ENCODE measurements at places on chromosomes 3 and 15.

GRCh38 chr3:58299839-58300516 is 6.1 kb upstream of the RPP14 start:
- no peak for DNase-seq

DNA sequence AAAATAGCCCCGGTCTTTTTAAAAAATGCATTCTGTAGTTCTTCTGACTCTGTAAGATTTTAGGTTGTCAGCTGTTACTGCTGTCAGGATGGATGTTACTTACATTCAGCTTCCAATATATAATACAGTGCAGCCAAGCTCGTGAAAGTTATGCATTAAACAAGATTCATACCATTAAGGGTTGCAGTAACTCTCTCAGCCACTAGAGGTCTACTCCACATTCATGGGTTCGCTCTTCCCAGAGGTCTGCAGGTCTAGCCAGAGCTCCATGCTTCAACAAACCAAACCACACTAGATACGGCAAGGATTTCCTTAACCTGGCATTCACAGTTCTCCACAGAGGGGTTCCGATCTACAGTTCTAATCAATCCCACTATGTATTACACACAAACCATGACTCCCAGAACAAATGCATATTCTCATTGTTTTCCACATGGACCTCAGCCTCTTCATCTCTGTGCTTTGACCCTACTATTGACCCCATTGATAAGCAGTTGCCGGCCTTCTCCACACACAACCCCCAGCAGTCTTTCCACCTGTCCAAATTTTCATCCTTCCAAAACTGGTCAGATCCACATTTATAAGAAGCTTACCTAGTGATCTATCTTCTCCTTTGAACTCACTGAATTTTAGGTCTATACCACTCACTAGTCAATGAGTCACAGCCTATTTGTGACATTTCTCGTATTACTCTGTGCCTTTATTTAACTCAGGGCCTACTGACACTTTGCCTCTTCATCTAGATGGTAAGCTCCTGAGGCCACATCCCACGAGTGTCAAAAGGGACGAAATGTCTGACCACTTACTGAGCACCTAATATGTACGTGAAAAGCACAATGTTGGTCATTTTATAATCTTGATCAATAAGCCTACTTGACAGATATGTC is 33.7 kb downstream of the RORA start:
- DNase-seq = no peak

DNA sequence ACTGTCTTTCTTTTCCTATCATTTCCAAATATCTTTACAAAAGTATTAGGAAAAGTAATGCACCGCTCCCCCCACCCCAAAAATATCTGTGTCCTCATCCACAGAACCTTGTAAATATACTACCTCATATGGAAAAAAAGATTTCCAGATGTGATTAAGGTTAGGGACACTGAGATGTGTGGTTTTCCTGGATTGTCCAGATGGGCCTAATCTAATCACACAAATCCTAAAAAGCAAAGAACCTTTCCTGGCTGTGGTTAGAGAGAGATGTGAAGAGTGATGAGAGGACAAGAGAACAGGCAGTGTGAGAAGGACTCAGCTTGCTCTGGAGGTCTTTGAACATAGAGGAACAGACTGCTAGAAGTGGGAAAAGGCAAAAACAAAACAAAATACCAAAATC is 77.7 kb downstream of the ROBO1 start:
- no peak for DNase-seq

GRCh38 chr15:98745650-98746374 is 97.5 kb downstream of the IGF1R start:
- DNase-seq = no peak

GRCh38 chr3:152350776-152351175 is 82.0 kb downstream of the MBNL1 start:
- DNase-seq = no peak

DNA sequence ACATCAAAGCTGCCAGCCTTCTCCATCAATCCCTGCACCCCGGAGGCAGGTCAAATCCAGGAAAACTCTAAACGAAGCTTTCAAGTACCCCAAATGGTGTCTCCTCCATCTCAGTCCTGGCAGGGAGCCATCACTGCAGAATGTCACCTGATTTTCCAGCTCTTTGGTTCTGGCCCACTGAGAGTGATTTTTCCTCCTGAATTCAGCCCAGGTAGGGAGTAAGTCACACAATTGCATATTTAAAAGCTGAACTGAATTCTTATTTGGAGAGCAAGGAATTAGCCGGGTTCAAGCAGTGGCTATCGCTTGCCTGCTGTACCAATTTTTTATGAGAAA is 5.3 kb downstream of the RFTN1 start:
- no peak for DNase-seq

DNA sequence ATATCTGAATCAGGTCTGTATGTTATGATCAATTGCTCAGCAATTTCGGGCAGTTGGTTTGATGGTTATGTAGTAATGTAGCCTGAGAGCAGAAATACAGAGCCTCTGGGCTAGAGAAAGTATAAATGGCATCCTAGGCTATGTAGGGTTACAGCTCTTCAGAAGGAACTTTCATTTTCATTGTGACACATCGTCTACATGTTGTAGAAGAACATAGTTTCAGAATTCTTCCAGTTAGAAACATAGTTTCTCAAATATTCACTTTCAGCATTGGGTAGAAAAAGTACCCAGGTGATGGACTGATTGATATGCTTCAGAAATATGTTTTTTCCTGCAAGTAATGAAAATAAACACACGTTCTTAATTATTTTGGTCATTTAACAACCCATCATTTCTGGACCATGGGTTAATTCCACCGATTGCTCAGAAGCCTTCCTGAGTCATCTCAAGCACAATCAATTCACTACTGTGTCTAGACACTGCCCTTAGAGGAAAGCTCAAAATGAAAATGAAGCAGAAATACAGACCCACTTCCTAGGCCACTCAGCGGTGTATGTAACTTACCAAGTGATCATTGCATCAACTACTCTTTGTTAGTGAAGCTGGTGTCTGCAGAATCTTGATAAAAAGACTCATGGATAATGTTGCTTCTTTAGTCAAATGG is 88.8 kb upstream of the TSEN2 start:
- peak; percentile 12 for DNase-seq

- no peak for DNase-seq
Measured at GRCh38 chr15:82039871-82040270, 5.9 kb downstream of the MEX3B start.

GRCh38 chr3:38383156-38383875 is 36.7 kb downstream of the XYLB start:
- no peak for DNase-seq

GRCh38 chr3:193593668-193594030 is 641 bp downstream of the OPA1 start:
- DNase-seq = peak; percentile 41

GRCh38 chr15:70379938-70380883 is 282.5 kb upstream of the TLE3 start:
- DNase-seq = no peak

GRCh38 chr3:17412950-17413530 is 329.4 kb downstream of the TBC1D5 start:
- peak; percentile 4 for DNase-seq

Measured in activated T-cell treated with anti-CD3 and anti-CD28 coated beads for 24 hours (primary cell).